Neuronal stem cell (in vitro differentiated cells): ENCODE measurements at places on chromosomes 5 and 9.

DNA sequence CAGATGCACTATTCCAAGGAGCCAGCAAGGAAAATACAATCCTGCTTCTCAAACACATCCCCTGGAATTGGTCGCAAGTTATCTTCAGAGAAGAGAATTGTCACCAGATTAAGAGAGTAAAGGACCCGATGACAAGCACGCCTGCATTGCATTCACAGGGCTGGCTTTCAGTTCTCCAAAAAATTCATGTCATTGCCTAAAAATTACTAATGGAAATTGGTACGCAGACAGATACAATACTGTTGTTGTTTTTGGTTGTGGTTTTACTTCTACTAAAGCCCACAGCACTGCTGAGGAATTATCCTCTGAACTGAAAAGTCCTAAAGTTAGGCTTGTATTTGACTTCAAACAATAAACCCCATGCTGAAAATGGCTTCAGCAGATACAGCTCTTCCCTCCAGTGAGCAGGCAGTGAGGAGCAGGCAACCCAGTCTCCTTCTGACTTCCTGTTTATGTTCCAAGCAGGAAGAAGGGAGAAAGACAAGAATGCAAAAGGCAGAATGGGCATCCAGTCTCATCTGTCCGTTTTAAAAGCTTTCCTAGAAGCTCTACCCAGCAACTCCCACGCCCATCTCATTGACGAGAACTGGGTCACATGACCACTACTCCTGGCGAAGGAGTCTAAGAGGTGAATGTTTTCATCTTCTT, 80.6 kb upstream of the ZNF366 start:
- DNase-seq, result no peak

DNA sequence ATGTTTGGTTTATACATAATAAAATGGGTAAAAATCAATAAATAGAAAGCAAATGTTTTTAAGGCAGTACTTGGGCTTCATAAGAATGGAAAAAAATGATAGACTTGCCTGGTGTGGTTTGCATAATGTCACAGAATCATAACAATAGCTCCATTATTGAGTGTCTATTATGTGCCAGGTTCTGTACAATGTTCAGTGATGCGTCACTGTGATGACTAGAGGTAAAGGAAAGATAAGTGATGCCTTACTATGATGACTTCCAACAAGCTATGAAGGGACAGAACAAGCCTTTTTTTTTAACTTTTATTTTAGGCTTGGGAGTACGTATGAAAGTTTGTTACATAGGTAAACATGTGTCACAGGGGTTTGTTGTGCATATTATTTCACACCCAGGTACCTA, 128.8 kb downstream of the TMC1 start:
- no peak for DNase-seq

- peak; percentile 71 for DNase-seq
Measured at GRCh38 chr9:34675048-34675714, 12.7 kb upstream of the CCL27 start.

- DNase-seq, result no peak
Measured at GRCh38 chr9:128899566-128900322, 17.8 kb downstream of the LRRC8A start.

- DNase-seq, result no peak
Measured at GRCh38 chr5:164202338-164202737, 696.9 kb downstream of the MAT2B start.

DNA sequence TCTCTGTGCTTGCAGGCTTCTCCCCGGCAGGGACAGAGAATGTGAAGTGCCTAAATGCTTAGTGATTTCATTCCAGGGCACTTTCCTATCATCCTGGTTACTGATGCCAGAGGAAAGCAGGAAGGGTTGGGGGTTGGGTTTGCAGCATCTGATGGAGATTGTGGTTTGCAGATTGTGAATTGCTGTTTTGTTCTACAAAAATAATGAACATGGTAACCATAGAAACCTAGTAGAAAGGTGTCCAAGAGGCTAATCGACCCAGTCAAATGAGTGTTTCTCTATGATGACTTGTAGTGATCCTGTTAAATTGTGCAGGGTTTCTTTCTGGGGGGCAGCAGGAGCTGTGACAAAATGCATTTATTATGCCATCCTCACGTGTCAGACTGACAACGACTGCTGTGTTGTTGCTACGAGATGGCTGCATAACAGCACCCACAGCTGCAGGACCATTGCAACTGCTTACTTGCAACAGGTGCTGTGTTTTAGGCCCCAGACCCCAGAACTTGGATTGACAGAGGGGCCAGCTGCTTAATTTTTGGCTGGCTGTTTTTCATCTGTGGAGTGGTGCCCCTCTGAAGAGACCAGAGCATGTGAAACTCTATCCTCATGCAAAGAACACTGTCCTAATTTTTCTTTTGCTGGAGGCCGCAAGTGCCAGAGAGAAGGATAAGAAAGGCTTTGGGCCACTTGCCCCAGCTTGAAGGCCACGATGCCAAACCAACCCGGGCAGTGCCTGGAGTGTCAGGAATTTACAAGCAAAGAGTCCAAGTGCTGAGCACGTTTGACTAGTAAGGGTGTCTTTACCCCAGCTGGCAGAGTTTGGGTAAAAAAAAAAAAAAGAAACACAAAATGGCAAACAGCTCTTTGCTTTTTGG, 397.8 kb downstream of the GADD45G start:
- no peak for DNase-seq

DNA sequence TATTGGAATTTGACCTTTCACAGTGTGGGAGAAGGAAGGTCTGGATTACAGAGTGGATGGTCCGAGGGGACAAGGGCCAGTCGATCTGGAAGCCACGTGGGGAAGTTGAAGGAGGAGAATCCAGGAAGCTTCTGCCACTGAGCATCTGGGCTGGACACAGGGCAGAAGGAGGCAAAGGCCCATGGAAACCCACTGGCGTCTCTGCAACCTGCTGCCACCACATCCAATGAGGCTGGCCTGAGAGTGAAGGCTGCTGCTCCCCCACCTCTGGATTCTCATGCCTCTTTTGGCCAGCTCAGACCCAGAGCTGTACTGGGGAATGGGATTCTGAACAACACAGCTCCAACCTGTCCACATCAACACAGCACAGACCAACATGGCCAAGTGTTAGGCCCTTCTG, 48.9 kb upstream of the BOD1 start:
- DNase-seq, result no peak

- no peak for DNase-seq
Measured at GRCh38 chr9:99050292-99050911, 54.5 kb upstream of the TGFBR1 start.

- DNase-seq, result no peak
Measured at GRCh38 chr5:7638456-7638855, 212.5 kb downstream of the CFAP90 start.

DNA sequence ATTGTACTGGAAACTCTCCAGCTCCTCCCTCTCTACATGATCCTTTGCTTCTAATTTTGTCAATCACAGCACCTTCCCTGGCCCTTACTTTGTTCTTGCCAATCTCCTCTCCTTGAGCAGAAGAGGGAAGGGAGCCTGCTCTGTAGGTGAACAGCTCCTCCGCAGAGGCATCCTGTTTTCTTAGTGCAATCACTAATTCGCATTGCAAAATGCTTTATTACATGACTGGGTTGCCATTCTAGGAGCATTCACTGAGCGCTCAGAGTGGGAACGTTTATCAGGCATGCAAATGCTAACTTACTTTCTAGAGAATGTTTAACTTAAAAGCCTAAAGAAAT, 416 bp upstream of the SNX18 start:
- no peak for DNase-seq

DNA sequence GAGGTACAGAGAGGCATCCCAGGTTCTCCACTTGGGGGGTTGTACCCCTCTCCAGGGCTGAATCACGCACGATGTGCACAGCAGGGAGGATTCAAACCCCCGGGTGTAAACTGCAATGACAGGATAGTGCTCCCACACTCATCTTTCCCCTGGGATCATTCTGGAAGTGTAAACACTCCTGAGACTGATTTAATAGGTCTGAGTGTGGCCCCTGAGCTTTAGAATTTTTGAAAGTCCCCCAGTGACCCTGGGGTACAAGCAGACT, 16.5 kb downstream of the BICD2 start:
- no peak for DNase-seq

GRCh38 chr5:141402553-141403243, at the start of gene PCDHGA9:
Gene PCDHGA9, plus strand, starts transcription at chr5:141402778. Its CDS starts 175 bp downstream, at chr5:141402953.
- DNase-seq, result no peak

- DNase-seq, result no peak
Measured at GRCh38 chr9:81542118-81542889, 147.0 kb downstream of the TLE1 start.

GRCh38 chr5:39107350-39107749, 33.2 kb upstream of the RICTOR start:
- no peak for DNase-seq

DNA sequence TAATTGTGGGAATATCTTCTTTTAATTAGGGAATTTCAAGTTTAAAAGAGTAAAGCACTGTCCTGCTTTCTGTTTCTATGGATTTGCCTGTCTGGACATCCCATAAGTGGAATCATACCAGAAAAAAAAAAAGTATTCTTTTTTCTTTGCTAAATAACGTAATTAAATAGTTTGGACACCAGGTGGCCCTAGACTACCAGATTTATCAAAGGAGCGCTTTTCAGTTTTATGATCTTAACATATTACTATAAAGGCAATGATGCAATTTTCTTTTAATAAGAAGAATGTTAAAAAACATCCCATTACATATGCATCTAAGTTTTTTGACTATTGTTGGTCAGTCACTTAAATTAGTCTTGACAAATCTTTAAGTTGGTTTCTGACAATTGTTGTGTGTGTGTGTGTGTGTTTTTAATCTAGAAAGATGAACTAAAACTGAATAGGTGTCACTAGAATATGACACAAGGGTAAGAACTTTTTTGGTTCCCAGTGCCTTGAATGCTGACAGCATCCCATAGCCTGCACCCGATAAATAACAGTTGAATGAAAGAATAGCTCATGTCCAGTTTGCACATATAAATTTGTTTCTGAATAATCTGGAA, 49.5 kb downstream of the C5orf22 start:
- DNase-seq, result peak; percentile 15

DNA sequence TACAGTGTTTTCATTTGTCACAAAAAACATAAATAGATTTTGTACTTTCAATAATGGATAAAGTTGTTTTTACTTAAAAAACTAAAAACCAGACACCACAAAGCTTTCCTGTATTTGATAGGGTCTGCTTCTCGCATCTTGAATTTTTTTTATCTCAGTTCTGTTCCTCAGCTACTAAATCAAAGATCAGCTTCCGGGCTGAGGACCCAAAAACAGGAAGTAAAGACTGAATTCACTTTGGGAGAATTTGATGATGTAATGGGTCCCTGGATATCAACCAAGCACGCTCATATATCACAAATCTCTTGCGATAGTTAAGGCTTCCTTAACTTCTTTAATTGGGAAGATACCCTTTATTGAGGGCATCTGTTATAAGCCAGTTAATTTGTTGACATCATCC, 24.1 kb downstream of the ITK start:
- no peak for DNase-seq

- DNase-seq, result no peak
Measured at GRCh38 chr5:155027993-155028629, 14.6 kb downstream of the KIF4B start.

GRCh38 chr5:159825551-159826051, 90.7 kb upstream of the ADRA1B start:
- no peak for DNase-seq

- DNase-seq, result no peak
Measured at GRCh38 chr5:31300501-31300900, 107.0 kb downstream of the CDH6 start.
